A172 (cell line): ENCODE measurements at places on chromosomes 13 and 19. TPM values are rescaled to one million over a fixed set of nuclear protein-coding genes. Genes with fewer than 3 reads are reported as not detected.

The AP2A1 gene
- 116 and 130 TPM in 2 replicates for total RNA-seq

The ACP7 gene
- total RNA-seq, result 0.03 and 0.31 TPM in 2 replicates

The LRFN3 gene
- 4.6 and 8.2 TPM in 2 replicates for total RNA-seq

The CARM1 gene
- 46.6 and 53.0 TPM in 2 replicates for total RNA-seq

The IGSF23 gene
- not detected in 2 replicates for total RNA-seq

The AZU1 gene
- 0.36 TPM in 1 of 2 replicates, not detected in the other for total RNA-seq

The SNRPA gene
- total RNA-seq, result 64.7 and 87.9 TPM in 2 replicates

The RASIP1 gene
- total RNA-seq, result 0.07 and 0.12 TPM in 2 replicates

The DCT gene
- total RNA-seq, result not detected in 2 replicates

The ZNF492 gene
- 0.05 TPM in 2 replicates for total RNA-seq

The ZNF780B gene
- total RNA-seq, result 5.6 and 7.8 TPM in 2 replicates

- DNase-seq, result peak; percentile 27
Measured at GRCh38 chr19:47247308-47247990, 8.9 kb upstream of the CCDC9 start.

DNA sequence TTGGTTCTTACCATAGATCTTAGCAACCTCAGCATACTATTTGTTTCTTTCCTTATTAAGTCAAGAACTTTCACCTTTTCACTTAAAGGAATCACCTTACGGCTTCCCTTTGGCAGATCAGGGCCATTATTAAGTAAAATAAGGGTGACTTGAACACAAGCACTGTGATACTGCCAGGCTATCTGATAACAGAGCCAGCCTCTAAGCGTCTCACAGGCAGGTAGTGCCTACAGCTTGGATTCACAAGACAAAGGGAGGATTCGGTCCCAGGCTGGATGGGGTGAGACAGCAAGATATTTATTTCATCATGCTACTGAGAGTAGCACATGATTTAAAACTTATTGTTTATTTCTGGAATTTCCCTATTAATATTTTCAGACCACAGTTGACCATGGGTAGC is 218.6 kb downstream of the FOXO1 start:
- DNase-seq, result no peak

DNA sequence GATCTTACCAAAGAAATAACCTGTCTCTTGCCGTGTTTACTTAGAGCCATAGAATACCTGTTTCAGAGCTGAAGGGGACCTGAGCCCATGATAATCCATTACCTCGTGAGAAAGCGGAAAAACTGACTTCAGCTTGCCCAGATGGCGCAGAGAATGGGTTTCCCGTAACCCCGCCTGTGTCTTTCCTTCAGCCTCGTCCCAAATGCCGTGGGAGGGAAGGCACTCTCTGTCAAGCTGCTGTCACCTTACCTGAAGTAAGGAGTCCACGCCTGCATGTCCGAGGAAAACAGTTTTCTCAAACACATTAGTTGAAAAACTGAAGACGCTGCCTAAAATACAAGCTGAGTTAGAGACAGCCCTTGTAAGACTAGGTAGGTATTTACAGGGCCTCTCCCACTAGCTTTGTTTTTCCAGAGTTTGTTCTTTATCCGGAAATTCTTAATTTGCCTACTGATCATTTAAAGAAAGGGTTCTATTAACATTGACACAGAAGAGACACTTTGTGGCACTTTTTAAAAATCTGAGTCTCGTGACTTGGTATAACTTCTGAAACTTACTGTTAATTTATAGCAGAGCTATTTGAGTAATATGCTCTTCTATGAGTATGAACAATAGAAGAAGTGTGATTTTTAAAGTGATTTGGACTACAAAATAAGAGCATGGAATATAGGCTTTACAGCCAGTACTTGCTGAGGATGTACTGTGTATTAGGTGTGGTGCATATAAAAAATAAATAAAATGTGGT is 1.3 kb upstream of the INTS6 start:
- peak; percentile 4 for DNase-seq

GRCh38 chr13:104534847-104535246 is 1468.6 kb upstream of the SLC10A2 start:
- DNase-seq, result peak; percentile 47

GRCh38 chr19:16938211-16938610 is 49.4 kb downstream of the F2RL3 start:
- DNase-seq, result no peak

GRCh38 chr13:110423689-110424302 is 116.7 kb downstream of the COL4A2 start:
- no peak for DNase-seq

- no peak for DNase-seq
Measured at GRCh38 chr13:83883061-83883523, 818 bp upstream of the SLITRK1 start.

- no peak for DNase-seq
Measured at GRCh38 chr13:103289681-103290080, 223.5 kb upstream of the SLC10A2 start.

DNA sequence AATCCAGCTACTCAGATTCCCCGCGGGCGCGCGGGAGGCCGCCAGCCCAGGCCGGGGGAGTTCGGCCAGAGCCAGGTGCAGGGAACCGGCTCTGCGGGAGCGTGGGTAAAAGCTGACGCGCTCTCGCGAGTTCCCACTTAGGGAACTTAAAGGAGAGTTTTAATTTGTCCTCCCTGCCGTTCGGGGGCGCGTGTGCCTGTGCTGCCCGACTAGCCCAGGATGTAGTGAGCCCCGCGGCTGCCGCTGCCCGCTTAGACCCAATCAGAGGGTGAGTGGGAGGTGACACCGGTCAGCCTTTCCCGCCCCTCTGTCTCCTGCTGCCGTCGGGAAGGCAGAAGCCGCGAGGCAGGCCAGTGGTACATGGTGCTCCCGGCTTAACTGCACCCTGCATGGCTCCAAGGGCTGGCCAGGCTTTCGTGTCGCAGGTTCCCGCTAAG is 36.0 kb upstream of the NEK3 start:
- no peak for DNase-seq

DNA sequence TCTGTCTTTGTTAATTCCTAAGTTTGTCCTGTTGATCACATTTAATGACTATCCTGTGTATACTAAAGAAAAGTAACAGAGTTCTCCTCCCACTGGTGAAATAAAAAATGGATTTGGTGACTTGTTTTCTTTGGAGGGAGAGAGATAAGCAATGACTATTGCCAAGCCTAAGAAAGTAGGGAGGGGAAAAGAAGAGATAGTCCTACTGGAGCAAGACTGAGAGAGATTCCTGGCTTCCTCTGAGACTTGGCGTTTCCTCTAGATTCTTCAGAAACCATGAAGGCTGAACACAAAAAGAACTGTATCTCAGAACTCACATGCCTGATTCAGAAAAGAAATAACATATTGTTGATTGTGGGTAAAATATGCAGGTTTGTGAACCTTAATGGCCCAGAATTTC is 406.5 kb downstream of the FOXO1 start:
- no peak for DNase-seq

DNA sequence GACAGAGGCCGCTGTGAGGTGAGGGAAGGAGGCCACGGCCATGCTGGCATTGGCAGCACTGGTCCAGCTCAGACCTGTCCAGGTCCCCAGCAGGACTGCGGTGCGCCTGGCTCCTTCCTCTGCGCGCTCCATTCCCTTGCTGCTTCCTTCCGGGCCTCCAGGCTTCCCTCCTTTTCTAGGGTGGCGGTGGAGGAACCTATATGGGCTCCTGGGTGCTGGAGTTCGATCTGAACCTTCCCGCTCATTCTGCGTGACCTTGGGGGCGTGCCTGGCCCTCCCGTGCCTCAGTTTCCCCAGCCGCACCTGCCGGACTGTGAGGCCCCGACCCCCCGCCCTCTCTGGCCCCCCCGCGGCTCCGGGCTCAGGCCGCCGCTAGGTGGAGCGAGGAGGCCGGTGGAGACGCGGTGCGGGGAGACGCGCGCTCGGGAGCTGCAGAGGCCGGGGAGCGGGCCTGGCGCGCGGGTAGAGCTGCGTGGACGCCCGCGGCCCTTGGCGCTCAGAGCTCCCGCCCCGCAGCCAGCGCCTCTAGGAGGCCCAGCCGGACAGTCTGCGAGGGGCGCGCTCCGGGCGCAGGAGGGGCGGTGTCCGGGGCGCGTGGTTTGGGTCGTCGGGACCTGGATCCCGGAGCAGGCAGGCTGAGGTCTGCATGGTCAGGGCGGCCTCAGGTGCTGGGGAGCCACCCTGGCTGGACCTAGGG is 29.9 kb downstream of the EFNA2 start:
- no peak for DNase-seq

GRCh38 chr13:79482281-79482970 is 1.5 kb downstream of the NDFIP2 start:
- no peak for DNase-seq

- DNase-seq, result no peak
Measured at GRCh38 chr13:44806826-44807225, 182.4 kb downstream of the NUFIP1 start.

DNA sequence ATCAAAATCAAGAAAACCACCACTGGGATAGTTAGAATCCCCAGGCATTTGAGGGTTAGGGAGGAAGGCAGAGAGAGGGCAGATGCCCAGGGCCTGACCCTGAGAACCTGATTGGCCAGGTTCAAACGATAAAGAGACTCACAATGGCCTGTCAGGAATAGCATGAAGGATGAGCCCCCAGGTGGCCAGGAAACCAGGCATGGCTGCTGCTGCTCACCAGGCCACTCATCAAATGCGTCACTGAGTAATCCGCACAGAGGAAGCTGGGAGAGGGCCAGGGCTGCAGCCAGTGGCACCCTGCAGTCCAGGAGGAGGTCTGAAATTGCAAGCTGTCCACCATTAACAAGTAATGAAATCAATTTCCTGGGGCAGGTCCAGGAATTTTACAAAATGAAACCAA is 111.3 kb downstream of the KATNAL1 start:
- DNase-seq, result peak; percentile 90

DNA sequence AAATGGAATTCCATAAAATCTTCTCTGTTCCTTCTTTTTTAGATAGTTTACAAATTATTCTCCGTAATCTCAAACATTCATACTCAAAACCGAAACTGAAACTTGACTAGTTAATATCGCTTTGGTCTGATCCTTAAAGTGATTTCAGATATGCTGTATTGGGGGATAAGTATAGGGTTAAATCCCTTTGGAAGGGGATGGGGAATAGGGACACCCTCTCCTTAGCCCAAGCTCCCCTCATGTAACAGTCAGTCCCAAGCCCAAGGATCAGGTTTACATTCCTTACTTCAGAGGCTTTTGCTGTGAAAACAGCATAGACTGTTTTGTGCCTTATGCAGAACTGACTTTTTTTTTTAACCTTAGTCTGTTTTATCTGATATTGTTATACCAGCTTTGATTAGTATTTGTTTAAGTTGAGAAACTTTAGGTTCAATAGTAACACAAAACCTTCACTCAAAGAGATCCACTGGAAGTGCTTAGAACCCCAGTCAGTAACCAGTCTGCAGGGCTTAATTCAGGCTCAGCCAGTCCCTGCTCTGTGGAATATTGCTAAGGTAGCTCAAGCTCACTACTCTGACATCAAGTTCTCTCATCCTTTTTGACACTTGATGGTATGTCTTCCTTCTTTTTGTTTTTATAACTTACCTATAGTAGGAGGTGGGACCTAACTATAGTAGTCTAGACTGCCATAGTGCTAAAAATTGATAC is 10.5 kb downstream of the CDADC1 start:
- no peak for DNase-seq

DNA sequence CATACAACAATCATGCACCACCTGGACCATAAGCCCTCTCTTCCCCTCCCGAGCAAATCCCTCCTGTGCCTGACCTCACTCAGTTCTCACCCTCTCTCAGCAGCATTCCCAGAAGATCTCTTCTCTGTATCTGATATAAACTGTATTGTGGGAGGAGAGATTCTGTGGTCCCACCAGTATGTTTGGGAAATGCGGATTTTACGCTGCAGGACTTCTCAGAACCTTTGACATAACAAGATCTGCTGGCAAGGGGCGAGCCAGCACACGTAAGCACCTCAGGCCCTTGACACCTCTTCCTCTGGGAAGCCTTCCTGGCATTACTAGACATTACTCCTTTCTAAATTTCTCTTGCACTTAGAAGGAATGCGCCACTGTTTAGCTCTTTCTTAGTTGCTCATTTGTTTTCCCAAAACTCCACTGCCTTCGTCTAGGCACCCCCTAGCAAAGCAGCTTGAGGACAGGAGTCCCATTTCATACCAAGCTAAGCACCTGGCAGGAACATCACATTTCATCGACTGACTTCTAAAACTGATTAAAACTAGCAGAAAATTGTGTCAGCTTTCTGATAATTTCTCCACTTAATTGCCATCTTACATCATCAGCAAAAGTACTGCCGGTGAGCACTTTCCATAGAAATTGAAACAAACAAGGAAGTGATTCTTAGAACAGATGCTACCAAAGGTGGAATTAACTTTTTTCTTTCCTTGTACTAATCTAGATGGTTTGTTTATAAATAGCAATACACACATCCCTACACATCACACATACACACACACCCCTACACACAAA is 63.2 kb downstream of the CCDC70 start:
- DNase-seq, result no peak

- DNase-seq, result no peak
Measured at GRCh38 chr13:50708461-50708860, 135.0 kb downstream of the DLEU7 start.

DNA sequence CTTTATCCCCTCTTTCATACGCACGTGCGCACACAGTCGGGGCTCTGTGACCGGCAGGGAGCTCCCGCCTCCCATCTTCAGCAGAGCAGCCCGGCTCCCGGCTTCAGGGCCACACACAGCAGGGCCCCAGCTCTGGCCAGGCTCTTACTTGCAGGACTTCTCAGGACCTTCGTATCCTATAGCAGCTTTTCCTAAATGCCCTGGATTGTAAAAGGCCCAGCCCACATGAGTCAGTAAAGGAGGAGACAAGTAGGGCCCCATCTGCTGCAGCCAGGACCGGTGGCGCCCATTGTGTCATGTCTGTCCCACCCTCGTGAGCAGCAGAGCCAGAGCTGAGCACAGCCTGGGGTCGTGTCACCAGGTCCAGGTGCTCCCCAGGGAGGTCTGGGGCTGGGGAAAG is 107.6 kb upstream of the VSTM2B start:
- no peak for DNase-seq

GRCh38 chr19:58557221-58558065 is 968 bp downstream of the UBE2M start:
- DNase-seq, result no peak

DNA sequence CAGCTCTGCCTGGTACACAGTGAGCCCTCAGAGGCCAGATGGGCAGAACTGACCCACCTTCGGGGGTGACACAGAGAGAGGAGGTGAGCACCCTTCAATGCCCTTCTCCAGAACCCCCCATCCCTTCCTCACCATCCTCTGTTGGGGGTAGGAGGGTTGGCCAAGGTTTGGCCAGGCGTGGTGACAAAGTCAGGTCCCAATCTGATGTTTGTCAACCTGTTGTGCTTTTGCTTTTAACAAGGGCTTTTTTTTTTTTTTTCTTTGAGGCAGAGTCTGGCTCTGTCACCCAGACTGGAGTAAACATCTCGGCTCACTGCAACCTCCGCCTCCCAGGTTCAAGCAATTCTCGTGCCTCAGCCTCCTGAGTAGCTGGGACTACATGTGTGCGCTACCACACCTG is 7.3 kb downstream of the PTGIR start:
- DNase-seq, result no peak

- DNase-seq, result no peak
Measured at GRCh38 chr13:30567072-30567471, 50.6 kb upstream of the USPL1 start.

GRCh38 chr19:33862981-33863380 is 66.3 kb downstream of the KCTD15 start:
- no peak for DNase-seq

GRCh38 chr19:15863272-15863671 is 34.6 kb downstream of the CYP4F2 start:
- peak; percentile 34 for DNase-seq
